ENCODE measurements at places on chromosomes 5 and 9.

- no peak for DNase-seq
Measured at GRCh38 chr5:17748201-17748600, 113.9 kb downstream of the TAF11L14 start.

DNA sequence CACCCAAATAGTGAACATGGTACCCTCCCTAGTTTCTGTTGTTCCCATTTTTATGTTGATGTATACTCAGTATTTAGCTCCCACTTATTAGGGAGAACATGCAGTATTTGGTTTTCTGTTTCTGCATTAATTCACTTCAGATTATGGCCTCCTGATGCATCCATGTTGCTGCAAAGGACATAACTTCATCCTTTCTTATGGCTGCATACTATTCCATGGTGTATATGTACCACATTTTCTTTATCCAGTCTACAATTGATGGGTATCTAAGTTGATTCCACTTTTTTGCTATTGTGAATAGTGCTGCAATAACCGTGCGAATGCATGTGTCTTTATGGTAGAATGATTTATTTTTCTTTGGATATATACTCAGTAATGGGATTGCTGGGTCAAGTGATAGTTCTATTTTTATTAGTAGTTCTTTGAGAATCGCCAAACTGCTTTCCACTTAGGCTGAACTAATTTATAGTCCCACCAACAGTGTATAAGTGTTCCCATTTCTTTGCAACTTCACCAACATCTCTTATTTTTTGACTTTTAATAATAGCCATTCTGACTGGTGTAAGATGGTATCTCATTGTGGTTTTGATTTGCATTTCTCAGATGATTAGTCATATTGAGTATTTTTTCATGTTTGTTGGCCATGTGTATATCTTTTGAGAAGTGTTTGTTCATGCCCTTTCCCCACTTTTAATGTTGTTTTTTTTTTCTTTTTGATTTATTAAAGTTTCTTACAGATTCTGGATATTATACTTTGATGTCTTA is 79.6 kb downstream of the SMIM15 start:
- no peak for DNase-seq

DNA sequence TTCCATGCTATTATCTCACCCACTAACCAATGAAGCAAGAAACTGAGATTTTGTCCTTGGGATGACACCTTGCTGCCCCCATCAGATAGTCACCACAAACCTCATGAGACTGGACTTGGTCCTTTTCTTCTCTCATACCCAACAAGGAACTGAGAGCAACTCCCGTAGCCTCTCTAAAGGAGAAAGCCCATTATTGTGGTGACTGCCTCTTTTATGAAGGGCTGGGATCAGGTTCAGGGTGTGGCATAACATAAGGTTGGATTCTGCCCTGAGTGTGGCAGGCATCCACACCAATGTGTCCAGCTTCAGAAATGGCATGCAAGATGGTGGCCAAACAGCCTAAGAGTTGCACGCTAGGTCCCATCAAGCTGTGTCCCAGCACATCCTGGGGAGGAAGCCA is 1.3 kb upstream of the ACTL7A start:
- DNase-seq, result no peak

- no peak for DNase-seq
Measured at GRCh38 chr5:155919126-155919525, 407.8 kb upstream of the SGCD start.

DNA sequence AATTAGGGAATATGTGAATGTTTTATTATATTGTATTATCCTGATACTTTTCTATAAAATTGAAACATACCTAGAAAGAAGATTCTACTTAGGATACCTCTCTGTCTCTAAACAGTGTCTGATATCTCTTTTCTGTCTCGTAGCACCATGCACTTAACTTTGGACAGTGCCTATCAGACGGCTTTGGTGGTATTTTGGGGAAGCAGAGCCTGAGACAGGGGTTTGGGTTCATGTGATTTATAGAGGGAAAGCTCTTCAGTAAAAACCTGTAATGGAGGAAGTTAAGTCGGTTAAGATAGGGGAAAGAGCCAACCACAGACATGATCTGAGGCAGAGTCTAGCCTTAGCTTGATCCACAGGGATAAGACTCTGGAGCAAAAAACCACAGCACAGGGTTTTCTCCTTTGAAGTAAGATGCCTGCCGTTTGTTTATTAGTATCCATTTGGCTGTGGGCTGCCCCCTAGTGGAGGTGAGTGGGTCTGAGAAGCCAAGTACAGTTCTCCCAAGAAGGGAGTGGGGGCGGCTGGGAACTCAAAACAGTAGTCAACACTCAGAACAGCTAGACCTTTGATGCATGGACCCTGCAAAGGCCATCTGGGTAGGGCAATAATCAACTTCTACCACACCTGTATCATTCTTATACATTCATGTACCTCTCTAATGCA is 141.2 kb upstream of the ASTN2 start:
- DNase-seq, result peak; percentile 21

DNA sequence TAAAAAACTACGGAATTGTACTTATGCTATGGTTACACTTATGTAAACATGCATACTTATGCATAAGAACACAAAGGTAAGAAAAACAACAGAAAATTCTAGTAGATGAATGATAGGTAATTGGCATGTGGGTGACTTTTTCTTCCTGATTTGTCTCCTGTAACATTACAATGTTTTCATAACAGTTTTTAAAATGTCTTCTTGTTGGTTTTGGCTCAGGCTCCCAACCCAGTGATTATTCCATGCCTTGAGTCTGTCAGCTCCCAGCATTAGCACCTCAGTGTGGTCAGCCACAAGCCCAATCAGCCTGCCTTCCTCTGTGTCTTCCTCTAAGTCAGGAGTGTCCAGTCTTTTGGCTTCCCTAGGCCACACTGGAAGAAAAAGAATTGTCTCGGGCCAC is 7.9 kb upstream of the FOXE1 start:
- DNase-seq, result no peak

DNA sequence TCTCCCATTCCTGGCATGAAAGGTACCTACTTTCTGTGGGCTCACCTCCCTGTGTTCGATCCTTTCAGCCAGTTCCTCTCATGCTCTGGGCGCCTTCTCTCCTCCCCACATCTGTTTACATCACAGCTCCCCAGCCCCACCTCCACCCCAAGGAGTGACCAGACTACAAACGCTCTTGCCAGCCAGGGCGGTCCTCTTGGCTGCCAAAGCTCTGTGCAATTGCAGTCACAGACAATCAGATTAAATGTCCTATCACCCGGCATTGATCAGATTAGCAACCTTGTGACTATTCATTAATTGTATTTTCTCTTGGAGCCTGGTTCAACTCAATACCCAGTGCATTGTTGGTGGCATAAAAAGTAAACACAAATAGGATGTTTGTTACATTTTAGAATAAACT is 211.2 kb upstream of the TBCA start:
- no peak for DNase-seq

GRCh38 chr5:96708600-96708999 is 46.4 kb downstream of the CAST start:
- DNase-seq, result no peak

GRCh38 chr5:10475931-10476676 is 34.4 kb downstream of the ROPN1L start:
- DNase-seq, result no peak

GRCh38 chr9:123028973-123029372 is 4.5 kb upstream of the GPR21 start:
- no peak for DNase-seq

DNA sequence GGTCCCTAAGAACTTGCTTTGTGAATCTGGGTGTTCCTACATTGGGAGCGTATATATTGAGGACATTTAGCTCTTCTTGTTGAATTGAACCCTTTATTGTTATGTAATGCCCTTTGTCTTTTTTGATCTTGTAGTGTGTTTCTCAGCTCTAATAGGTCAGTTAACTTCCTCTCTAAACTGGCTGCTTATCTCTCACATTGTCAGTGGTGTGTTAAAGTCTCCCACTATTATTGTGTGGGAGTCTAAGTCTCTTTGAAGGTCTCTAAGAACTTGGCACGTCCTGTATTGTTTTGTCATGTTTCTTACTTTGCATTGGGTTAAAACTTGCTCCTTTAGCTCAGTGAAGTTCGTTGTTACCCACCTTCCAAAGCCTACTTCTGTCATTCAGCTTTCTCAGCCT is 36.2 kb downstream of the RIC1 start:
- no peak for DNase-seq

DNA sequence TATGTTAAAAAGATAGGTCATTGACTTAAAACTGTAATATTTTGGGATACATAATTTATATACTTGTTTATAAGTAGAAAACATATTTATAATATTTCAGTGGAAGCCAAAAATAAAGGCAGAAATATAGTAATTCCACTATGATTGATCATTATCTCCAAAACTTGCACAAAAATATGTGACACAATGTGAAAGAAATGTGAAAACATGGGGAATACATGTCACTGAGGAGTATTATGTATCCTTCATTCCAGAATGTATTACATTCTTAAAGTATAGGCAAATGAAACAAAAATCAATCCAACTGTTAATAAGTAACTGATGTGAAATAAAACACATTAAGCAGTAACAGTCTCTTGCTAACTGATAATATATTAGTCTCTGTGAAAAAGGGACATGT is 236.7 kb downstream of the CDH18 start:
- no peak for DNase-seq

GRCh38 chr5:74761241-74761640 is 5.7 kb downstream of the GFM2 start:
- DNase-seq, result no peak

DNA sequence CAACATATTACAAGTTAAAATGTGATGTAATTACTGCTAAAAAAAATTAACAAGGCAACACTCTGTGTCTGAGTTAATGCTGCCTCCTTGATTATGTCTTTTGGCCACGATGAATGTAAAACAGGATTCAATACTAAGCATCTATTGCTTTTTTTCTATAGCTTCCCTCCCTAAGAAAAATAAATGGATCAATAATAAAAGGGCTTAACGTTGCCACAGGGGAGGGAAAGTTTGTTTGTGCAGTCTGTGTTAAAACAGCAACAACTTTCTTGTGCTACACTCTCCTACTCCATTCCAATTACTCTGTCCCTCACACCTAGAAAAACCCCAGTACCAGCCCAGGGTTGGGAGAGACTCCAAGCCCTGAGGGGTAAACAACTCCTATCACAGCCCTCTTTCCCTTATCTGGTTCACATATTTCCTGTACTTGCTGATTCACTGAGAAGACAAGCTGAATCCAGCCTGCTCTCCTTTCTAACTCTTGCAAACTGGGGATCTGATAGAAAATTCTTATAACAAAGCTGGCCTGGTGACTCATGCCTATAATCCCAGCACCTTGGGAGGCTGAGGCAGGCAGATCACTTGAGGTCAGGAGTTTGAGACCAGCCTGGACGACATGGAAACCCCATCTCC is 44.8 kb downstream of the PTPN3 start:
- DNase-seq, result no peak

DNA sequence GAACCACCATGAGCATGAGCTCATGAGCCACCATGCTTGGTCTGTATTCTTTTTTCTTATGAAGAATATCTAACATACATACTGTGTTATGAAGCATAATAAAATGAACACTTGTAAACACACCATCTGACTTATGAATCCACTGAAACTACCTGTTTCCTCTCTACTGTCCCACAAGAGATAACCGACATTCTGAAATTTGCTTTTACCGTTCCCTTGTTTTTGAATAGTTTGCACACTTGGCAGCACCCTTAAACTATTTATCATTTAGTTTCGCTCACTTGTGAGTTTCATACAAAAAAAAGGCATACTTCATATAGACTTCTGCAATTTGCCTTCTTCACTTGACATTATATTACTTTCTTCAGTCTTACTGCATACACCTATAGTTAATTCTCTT is 8.9 kb downstream of the LARS1 start:
- DNase-seq, result no peak

DNA sequence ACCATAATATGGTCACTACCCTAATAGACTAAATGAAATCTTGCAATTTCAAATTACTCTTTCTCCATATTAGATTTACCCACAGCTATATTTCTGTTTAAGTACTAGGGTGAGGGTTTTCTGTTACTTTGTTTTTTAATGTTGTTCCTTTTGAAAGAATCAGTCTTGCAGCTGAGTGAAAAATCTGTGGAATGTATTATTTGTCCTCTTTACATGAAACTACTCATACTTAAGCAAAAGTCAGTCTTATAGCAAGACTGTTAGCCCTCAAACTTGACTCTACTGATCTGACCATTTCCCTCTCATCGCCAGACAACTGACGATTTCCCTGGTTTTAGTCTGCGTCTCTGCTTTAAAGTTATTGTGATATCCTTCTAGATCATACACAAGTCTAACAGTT is 84.0 kb downstream of the PIK3R1 start:
- no peak for DNase-seq

- DNase-seq, result no peak
Measured at GRCh38 chr9:89001917-89002540, 10.8 kb downstream of the S1PR3 start.

GRCh38 chr9:134217431-134218210 is 53.3 kb upstream of the RNU6ATAC start:
- DNase-seq, result no peak

DNA sequence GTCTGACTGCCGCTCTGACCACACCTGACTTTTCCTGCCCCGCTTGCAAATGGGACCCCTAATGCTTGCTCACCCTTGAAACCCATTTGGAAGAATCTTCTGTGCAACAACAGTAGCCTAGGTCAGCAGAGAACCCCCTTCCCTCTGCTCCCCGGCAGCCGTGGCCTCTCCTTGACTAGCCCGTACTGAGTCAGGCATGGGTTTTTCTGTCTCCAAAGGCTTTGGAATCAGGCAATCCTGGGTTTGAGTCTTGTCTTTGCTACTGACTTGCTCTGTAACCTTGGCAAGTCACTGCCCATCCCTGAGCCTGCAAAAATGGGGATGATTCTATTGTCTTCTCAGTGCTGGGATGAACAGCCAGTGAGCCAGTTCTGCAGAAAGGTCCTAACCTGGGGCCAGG is 135.4 kb downstream of the RGS3 start:
- DNase-seq, result no peak

- no peak for DNase-seq
Measured at GRCh38 chr5:136166909-136167308, 26.1 kb downstream of the SMIM32 start.

- no peak for DNase-seq
Measured at GRCh38 chr5:145925803-145926202, 10.6 kb upstream of the SH3RF2 start.

DNA sequence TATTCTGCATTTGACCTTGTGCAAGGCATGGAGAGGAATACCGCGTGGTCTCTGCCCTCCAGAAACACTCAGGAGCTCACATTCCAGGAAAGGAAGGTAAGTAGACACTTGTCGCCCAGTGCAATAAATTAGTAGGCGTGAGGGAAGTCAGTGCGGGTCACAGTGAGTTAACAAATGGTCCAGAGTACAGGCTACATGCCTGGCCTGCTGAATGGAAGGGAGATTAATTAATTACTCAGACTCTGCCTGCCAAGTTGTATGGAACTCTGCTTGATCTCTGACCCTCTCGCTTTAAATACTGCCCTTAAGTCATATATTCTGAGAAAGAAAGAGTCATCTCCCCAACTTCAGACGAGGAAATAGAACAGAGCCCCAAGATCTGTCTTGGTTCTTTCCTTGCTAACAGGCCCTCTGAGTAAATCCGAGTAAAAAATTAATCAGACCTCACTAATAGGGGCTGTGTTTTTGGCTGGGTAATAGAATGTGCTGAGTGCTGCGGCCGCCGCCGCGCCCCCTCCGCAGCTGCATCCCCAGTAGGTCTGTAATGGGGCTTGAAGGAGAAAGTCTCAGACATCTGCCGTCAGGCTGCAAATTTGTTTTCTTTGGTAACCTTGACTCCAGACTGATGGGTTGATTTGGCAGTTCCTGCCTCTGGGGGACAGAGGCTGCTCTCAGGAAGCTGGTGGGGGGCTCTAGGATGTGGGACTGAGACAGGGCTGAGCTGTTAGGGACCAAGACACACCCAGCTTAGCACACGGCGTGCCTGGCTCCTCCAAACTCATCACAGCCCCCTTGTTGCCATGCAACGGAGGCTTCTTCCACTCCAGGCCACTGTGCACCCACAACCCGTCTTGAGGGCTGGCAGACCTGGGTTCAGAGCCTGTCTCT is 144.4 kb downstream of the NSG2 start:
- no peak for DNase-seq
